ENCODE measurements at places on chromosomes 5 and 9. TPM values are rescaled to one million over a fixed set of nuclear protein-coding genes. Genes with fewer than 3 reads are reported as not detected.

Gene ACOT12
- total RNA-seq: not detected

Gene OLFM1
- not detected for total RNA-seq

Gene ADAMTS2
- not detected for total RNA-seq

Gene MAMDC4
- total RNA-seq: 14.9 TPM

DNA sequence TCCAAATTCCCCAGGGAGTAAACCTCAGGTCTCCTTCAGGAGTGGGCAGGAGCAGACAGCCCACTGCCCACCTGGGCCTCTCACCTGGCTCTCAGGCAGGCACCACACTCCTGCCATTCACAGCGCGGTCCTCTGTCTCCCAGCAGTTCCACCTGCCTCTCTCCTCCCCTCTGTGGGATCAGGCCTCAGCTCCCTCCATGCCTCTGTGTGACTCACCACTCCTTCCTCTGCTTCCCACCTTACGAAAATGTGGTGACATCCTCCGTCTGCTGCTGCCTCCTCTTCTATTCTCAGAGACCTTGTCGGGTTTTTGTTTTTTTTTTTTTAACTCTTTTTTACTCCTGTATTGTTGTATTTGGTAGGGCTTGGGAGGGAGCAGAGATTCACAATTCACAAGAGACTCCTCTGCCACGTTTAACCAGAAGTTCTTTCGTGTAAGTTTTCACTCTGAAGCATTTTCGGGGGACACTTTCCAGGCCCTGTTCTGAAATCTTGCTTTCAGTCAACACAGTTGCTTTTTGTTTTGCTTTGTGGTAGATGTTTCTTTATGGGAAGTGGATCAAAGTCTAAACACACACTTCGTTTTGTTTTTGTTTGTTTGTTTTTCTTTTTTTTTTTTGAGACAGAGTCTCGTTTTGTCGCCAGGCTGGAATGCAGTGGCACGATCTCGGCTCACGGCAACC is 21.1 kb upstream of the CDKN2AIPNL start:
- DNase-seq: no peak

GRCh38 chr9:81787747-81788632 is 98.6 kb upstream of the TLE1 start:
- DNase-seq: no peak

DNA sequence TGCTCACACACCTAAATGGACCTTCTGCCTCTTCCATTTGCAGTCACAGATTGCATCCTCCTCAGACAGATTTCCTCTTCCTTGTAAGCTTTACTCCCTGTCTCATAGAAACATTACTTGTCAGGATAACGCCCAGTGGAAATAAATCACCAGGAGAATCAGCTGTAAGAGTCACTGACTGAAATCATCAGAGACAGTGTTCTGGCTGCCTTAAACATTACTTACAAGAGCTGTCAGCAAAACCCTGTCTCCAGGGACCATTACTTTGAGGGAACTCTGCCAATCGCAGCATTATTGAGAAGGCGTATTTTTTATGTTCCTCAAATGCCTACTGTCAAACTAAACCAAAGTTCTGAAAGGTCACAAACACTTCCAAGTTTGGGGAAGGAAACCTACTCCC is 5.9 kb downstream of the DPYSL3 start:
- DNase-seq: no peak

GRCh38 chr9:100355561-100355960 is 2.8 kb upstream of the TEX10 start:
- DNase-seq: no peak

- no peak for DNase-seq
Observed at GRCh38 chr5:155485386-155485785, 471.8 kb downstream of the KIF4B start.
